ENCODE measurements at places on chromosomes 11 and 22.

- no peaks in the 10 kb centered on the region for H3K27me3 ChIP-seq
- no peak for ATAC-seq
- peak overlapping the region; percentile 99 for H3K4me3 ChIP-seq
- peaks cover 17% of the 10 kb centered on the region for H3K4me1 ChIP-seq
- H3K27ac ChIP-seq = peak overlapping the region; percentile 67
Observed at GRCh38 chr11:102322560-102322959, 5.3 kb downstream of the BIRC3 start.

DNA sequence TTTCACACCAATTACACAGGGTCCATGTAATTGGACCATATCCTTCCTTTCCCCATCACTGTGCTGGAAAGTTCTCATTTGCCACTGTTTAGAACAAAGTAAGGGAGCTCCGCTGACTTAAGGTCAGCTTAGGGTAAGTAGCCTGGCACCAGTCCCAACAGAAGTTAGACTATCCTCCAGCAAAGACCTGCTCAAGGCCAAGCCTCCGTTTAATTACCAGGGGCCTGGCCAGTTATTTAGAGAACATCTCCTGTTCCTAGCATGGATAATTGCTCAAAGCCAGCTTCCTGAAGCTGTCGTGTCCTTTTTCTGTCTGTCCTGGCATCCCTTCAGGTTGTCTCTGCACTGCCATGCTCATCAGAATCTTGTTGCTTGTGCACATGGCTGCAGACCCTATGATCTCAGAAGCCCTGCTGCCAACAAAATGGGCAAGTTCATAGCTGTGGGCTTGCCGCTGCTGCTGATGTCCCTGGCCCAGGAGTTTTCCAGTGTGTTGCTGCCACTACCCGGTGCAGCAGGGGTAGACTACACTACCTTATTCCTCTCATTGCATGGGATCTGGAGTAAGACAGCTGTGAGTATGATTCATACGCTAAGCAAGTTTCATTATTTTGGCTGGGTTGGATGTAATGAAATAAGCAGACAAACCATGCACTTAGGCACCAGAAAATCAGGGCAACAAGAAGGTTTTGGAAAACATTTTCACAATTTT is 8.1 kb downstream of the OR8A1 start:
- no peak overlapping the region for H3K27ac ChIP-seq
- H3K4me3 ChIP-seq = no peak overlapping the region
- H3K4me1 ChIP-seq = no peaks in the 10 kb centered on the region

GRCh38 chr11:1160231-1161101 is 2.7 kb downstream of the MUC5AC start:
- no peaks in the 10 kb centered on the region for H3K27me3 ChIP-seq
- no peaks in the 10 kb centered on the region for H3K36me3 ChIP-seq
- ATAC-seq = no peak
- no peak overlapping the region for H3K4me3 ChIP-seq
- no peaks in the 10 kb centered on the region for H3K4me1 ChIP-seq
- H3K27ac ChIP-seq = no peak overlapping the region

DNA sequence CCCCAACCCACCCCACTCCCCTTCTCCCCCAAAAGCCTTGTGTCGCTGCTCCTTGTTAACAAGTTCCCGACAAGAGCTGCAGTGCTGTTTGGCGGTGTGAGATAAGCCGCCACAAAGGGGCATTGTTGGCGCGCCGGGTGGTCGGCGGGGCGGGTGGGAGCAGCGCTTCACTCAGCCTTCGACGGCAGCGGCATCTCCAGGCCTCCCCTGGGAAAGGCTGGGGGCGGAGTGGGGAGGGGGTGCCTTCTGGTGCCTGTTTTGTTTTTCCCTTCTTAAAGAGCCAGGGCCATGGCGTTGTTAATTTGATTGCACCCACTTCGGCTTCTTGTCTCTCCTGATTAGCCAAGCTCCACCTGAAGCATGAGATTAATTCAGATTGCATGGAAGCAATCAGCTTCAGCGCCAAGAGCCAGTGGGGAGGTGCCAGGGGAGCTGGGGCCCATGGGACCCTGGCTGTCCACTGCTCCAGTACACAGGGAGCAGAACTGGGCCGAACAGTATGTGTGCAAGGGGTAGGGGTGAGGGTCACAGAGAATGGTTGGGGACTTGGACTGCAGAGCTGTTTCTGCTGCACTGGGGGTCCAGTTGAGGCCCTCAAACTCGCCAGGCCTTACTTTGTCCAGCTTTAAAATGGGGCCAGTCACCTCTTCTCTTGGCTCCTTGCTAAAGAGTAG is 165.1 kb downstream of the CEP164 start:
- H3K27ac ChIP-seq = no peak overlapping the region
- H3K4me3 ChIP-seq = no peak overlapping the region
- ATAC-seq = no peak

DNA sequence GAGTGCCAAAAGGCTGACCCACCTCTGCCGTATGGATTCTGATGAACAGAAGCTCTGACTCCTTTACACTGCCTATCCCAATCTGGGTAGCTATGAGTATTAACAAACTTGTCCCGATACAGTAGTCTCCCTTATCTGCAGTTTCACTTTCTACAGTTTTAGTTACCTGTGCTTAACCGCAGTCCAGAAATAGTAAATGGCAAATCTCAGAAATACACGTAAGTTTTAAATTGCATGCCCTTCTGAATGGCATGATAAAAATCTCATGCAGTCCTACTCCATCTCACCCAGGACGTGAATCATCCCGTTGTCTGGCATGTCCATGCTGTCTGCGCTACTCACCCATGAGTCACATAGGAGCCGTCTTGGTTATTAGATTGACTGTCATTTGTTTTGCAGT is 68.8 kb downstream of the SNX19 start:
- no peak overlapping the region for H3K4me3 ChIP-seq
- H3K27ac ChIP-seq = no peak overlapping the region

- H3K4me3 ChIP-seq = no peak overlapping the region
- no peak for ATAC-seq
- no peaks in the 10 kb centered on the region for H3K4me1 ChIP-seq
Observed at GRCh38 chr11:23604966-23605365, 744.7 kb upstream of the CCDC179 start.

GRCh38 chr11:68293708-68294107 is 18.7 kb upstream of the LRP5 start:
- no peaks in the 10 kb centered on the region for H3K27me3 ChIP-seq
- ATAC-seq = no peak
- H3K27ac ChIP-seq = no peak overlapping the region

GRCh38 chr11:66289548-66290329 is 796 bp upstream of the YIF1A start:
- H3K27me3 ChIP-seq = peaks cover 10% of the 10 kb centered on the region
- ATAC-seq = peak; percentile 73
- peak overlapping the region; percentile 96 for H3K27ac ChIP-seq
- no peaks in the 10 kb centered on the region for H3K36me3 ChIP-seq

GRCh38 chr11:64659417-64660144 is 63.4 kb downstream of the NRXN2 start:
- peaks cover 3% of the 10 kb centered on the region for H3K27me3 ChIP-seq
- H3K4me1 ChIP-seq = no peaks in the 10 kb centered on the region
- H3K27ac ChIP-seq = no peak overlapping the region
- peak; percentile 40 for ATAC-seq

GRCh38 chr11:126310992-126311310 is 7.1 kb downstream of the DCPS start:
- no peak for ATAC-seq
- no peak overlapping the region for H3K27ac ChIP-seq
- peaks cover 19% of the 10 kb centered on the region for H3K4me1 ChIP-seq

- no peaks in the 10 kb centered on the region for H3K36me3 ChIP-seq
- H3K27ac ChIP-seq = no peak overlapping the region
- no peak for ATAC-seq
- H3K4me1 ChIP-seq = no peaks in the 10 kb centered on the region
- peaks cover 11% of the 10 kb centered on the region for H3K27me3 ChIP-seq
Observed at GRCh38 chr11:57097149-57097548, 84.6 kb upstream of the LRRC55 start.

GRCh38 chr22:30325065-30325720 is 1.5 kb downstream of the TBC1D10A start:
- H3K4me3 ChIP-seq = peak overlapping the region; percentile 87
- H3K27ac ChIP-seq = peak overlapping the region; percentile 88
- no peaks in the 10 kb centered on the region for H3K27me3 ChIP-seq
- peak; percentile 21 for ATAC-seq
- H3K36me3 ChIP-seq = peaks cover 62% of the 10 kb centered on the region
- H3K4me1 ChIP-seq = peaks cover 39% of the 10 kb centered on the region

DNA sequence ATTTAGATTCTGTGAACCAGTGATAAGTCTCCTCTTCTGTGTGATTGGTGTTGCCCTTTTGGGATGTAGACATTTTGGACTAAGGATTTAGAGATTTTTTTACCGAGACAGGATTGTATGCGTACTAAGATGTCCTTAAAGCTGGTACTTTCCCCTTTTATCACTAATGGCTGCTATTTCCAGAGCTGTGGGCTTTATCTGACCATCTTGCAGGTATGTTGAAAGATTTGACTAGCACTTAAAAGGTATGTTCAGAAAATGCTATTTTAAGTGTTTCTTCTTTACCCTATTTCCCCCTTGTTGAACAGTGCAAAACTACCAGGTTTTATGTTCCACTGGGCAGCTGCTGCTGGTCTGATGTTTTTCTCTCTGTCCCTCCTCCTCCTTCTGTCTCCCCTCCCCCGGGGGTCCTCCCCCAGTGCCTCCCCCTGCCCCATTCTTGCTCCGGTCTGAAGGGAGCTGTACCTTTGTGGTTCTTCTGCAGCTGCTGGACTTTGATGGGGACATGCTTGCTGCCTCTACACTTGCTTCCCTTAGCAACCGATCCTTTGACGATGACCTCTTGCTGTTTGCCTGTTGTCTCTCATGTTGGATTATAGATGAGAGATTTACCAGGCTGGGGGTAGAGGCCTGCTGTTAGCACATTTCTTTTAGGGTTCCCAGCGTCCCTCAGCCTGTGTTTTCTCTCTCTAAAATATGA is 59.6 kb downstream of the ZNRF3 start:
- H3K27me3 ChIP-seq = peaks cover 29% of the 10 kb centered on the region
- no peaks in the 10 kb centered on the region for H3K4me1 ChIP-seq
- no peak overlapping the region for H3K27ac ChIP-seq
- H3K36me3 ChIP-seq = peaks cover 7% of the 10 kb centered on the region
- no peak for ATAC-seq
- no peak overlapping the region for H3K4me3 ChIP-seq

GRCh38 chr11:17967661-17968060 is 45.2 kb downstream of the SERGEF start:
- H3K4me3 ChIP-seq = no peak overlapping the region
- no peak overlapping the region for H3K27ac ChIP-seq
- ATAC-seq = no peak
- H3K36me3 ChIP-seq = peaks cover 63% of the 10 kb centered on the region
- no peaks in the 10 kb centered on the region for H3K27me3 ChIP-seq
